Activated T-cell treated with anti-CD3 and anti-CD28 coated beads, Interleukin-2, amount 50 U/mL, for 24 hours (primary cell): ENCODE measurements at places on chromosomes 13 and 19.
A peak's percentile ranks its signal among the peaks of the same experiment; 100 is the strongest.

DNA sequence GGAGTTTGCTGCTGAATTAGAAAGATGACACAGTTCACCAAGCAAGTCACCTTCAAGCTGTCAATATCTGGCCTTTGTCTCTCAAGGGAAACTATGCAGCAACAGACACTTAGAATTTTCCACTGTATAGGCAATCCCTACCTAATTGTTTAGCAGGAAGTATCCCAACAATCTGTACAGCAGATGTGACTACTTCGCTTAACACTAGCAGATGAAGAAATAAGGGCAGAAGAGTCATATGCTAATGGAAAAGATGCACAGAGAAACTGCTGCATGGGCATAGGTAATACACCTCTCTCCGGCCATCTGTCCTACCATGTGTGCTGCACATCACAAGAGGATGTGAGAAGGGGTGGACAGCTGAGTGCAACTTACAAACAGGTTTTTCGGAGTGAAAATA lies 851.2 kb downstream of the PCDH9 start:
- no peak for DNase-seq

DNA sequence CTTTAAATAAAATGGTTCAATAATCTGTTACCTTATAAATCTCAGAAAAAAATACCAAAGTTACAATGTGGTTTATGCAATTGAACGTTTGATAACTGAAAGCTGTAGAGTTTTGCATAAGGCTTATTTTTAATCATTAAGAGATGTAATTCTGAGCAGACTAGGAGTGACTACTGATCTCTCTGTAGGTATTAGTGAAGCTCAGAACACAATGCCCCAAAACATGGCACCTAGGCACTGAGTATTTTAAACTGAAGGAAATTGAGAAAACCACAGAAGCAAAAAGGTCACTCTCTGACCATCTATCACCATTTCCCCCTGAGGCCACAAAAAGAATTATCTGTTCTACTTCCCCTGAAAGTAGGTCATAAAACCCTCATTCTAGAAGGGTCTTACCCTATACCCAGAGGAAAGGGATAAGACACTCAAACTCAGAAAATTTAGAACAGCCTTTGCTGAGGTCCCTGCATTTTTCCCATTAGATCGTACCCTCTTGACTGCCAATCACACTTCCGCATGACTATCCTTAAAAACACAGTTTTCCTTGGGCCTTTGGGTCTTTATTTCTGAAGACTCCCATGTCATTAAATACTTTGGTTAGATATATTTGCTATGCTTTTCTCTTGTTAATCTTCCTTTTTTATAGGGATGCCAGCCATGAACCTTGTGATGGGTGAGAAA lies 158.1 kb downstream of the PCDH9 start:
- DNase-seq: no peak

DNA sequence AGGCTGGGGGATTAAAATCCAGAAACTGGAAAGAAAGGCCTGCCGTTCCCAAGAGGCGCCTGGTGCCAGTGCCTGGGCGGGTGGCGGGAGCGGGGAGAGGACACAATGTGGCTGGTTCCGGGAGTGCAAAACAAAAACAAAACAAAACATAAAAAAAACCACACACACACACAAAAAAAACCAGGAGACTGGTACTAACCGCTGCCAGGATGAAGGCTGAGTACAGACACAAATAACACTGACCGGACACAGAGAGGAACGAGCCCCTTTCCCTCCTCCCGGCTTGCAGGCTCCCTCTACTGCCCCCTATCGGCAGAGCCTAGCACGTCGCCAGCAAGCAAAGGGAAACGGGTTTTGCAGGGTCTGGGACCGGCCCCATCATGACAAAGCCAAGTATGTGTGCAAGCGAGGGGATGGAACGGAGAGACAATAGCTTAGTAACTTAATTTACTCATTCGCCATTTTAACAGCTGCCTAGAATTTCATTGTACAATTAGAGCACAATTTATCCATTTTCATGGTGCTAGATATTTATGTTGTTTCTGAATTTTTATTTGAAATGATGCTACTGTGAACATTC lies 17.9 kb upstream of the ZDHHC20 start:
- DNase-seq: peak; percentile 84

- DNase-seq: no peak
Measured at GRCh38 chr13:96779691-96780090, 214.6 kb downstream of the OXGR1 start.

- no peak for DNase-seq
Measured at GRCh38 chr19:10508036-10508435, 4.9 kb upstream of the KEAP1 start.

DNA sequence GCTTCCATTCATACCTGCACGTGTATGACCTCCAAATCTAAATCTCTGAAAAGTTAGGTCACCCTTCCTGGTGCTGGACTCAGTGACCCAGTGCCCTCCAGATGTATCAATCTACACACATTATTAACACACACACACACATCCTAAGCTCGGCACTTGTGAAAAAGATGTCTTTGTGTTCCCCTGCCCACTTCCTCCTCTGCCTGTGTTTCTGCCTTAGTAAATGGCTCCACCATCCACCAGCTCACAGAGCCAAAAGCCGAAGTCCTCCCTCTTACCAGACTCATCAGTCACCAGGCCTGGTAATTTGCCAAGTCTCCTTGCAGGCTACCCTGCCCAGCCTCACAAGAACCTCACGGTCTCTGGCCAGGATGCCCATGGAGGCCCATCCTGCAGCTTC lies 131.5 kb downstream of the SHISA2 start:
- no peak for DNase-seq

DNA sequence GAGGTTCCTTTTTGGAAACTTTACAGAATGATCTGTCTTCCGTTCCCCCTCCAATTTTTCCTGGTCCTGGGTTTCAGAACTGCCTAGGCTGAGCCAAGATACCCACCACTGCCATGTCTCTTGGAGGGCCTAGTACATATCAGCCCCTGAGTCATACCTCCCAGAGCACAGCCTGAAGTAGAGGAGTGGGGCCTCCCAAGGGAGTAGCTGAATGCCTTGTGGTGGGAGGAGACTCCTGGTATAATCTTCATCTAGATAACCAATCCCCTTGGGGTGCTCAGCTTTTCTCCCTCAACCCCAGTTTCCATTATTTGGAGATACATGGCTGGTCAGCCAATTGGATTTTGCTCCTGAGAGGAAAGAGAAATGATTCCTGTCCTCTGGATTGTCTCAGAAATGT lies 30.3 kb downstream of the ZNF763 start:
- no peak for DNase-seq

DNA sequence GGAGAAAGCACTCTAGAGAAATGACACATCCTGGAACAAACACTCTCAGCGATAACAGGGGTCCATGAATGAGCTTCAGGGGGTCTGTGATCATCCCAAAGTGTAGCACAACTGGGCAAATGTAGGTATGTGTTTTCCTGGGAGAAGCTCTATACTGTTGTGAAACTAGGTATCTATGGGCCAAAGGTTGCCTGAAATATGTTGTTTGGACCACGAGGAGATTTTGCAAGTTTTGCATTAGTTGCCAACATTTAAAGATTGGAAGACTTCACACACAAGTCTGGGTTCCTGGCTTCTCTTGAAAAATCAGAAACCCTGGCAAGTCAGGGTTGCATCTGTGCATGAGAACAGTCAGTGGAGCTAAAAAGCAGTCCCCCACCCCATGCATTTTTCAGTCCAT lies 26.7 kb upstream of the POU2F2 start:
- DNase-seq: no peak

DNA sequence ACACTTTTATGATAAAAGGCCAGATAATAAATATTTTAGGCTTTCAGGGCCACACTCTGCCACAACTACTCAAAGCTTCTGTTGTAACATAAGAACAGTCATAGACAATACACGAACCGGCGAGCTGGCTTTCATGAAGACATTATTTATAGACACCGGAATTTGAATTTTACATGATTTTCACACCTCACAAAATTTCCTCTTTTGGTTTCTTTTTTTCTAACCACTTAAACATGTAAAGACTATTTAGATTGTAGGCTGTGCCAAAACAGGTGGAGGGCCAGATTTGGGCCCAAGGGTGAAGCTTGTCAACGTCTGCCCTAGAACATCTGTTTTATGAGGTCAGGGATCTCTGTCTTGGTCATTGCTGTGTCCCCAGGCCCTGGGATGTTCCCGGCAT lies 29.7 kb upstream of the FXYD3 start:
- DNase-seq: no peak

DNA sequence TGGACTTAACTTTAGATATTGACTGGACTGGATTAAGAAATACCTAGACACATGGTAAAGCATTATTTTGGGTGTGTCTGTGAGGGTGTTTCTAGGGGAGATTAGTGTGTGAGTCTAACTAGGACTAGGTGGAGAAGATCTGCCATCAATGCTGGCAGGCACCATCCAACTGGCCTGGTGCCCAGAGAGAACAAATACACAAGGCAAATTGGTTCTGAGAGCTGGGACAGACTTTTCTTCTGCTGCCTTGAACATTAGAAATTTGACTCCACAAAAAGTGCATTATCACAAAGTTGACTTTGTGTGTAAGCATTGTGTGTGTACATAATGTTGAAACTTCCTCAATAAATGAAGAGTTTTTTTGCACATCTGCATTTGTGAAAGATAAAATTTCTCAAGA lies 522.1 kb downstream of the SUCLA2 start:
- DNase-seq: no peak

DNA sequence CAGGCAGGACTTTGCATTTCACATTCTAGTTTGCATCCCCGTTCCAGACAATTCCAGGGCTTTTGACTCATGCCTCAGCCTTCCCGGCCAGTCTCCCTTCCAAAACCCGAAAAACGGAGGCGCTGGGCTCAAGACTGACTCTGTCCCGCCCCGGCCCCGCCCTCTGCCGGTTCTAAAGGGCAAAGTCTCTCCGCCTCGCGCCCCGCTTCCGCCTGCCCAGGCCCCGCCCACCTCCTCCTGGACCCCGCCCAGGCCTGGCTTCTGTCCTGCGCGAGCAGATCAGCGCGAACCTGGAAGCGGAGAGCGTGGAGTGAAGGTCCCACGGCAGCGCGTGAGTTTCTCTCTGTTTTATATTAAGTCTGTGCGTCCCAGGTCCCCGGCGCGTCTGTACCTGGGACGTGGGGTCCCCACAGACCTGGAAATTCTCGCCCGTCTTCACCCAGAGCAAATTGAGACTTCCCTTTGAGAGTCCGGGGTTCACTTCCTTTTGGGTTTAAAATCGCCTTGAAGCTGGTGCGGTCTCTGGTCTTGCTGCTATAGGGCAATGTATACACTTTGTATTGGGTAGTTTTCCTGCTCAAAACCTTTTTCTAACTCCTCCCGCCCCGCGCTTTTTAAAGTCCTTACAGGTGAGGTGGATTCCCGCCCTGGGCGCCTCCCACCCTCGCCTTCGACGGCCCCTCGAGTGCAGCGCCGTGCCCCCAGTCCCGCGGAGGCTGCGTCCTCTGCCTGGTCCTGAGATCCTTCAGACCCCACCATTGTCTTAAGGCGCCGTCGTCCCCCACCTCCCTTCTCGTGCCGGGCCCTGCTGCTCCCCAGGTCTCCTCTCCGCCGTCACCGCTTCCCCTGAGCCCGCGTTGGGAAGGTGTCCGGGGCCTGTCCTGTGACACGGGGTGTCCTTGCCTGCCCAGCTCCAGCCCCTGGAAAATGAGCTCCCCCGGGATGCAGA lies 31.2 kb downstream of the ZNF701 start:
- peak; percentile 97 for DNase-seq

- no peak for DNase-seq
Measured at GRCh38 chr19:11260996-11261395, 1.3 kb downstream of the DOCK6 start.

GRCh38 chr13:59744747-59745391 lies 418.9 kb downstream of the DIAPH3 start:
- no peak for DNase-seq

DNA sequence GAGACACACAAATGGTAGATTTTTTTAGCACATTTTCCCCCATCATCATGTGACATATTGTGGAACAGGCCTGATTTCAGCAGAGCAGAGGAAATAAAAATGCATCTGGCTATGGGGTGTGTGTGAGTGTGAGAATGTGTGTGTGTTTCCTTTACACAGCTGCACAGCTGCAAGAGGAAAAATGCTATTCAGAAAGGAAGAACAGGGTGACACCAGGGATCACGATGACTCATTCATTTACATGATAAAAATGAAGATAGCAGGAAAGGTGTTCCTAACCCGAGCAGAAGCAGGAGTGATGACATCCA lies 469.5 kb upstream of the TSHZ3 start:
- DNase-seq: no peak

DNA sequence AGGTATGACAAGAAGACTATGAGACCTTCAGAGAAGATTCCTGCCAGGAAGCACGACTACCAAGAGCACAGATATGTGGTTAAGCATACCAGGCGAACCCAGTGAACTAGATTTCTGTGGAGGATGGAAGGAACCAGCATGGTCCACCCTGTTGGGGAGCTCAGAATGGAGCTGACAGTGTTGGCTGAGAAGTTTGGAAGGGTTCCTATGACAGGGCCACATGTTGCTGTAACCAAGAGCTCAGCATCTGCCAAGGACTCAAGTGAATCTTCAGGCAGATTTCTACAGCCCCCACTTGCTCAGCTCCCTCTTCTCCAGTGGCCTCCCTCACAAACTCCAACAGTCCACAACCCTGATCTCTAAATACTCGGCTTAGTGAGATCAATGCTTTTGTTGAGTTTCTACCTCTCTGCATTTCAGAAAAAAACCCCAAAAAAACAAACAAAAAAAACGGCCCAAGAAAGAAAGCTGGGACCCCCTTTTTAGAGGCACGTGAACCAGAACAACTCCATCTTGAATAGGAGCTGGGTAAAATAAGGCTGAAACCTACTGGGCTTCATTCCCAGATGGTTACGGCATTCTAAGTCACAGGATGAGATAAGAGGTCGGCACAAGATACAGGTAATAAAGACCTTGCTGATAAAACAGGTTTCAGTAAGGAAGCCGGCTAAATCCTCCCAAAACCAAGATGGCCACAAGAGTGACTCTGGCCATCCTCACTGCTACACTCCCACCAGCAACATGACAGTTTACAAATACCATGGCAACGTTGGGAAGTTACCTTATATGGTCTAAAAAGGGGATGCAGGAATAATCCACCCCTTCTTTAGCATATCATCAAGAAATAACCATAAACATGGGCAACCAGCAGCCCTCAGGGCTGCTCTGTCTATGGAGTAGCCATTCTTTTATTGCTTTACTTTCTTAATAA lies 691.1 kb downstream of the UQCRFS1 start:
- DNase-seq: no peak

GRCh38 chr13:44905556-44905955 lies 83.7 kb downstream of the NUFIP1 start:
- no peak for DNase-seq

DNA sequence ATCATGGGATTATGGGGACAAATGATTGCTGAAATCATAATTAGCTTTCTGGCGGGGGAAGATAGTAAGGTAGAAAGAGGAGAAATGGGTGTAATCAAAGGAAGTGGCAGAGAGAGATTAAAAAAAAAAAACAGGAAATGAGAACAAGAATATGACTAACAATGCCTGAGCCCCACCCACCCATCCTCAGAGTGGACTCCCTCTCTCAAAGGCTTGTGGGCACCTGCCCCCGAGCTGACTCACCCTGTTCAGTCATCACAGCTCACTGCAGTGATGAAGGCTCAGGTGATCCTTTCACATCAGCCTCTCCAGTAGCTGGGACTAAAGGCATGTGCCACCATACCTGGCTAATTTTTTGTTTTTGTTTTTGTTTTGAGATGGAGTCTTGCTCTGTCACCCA lies 26.4 kb upstream of the TPT1 start:
- DNase-seq: peak; percentile 85
